ENCODE measurements at places on chromosomes 2 and 18.

DNA sequence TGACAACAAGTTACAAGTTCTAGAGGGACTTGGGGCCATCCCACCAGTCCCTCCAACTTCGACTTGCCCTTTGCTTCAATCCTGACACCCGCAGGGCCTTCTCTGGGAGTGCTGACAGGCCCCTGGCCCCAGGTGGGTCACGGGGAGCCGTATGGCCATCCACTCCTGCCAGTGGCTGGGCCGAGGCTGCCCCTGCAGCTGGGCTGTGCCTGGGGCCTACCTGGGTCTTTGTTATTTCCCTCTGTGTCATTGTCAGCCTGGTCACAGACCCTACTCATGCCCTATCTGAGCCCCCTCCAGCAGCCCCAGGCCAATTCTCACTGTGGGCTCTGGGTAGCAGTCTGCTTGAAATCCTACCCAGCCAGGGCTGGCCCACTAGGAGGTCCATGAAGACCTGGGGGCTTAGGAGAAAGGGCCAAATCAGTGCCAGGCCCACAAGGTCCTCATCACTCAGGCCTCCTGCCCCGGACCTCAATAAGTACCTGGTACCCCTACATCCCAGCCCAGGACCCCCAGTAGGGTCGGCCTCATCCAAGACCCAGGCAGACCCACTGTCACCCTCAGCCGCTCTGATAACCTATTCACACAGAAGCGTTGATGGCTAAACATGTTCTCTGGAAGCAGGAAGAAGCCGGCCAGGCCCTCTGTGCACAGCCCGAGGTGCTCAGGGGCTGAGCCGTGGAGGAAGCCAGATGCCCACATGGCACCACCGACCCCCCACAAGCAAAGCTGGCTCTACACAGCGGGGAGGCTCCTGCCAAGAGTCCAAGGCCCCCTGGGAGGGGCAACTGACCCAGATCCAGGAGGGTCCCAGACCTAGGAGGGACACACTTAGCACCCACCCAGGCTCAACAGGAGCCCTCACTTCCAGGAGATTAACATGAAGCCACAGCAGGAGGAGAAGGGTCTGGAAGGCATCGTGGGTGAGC is 57.7 kb downstream of the BIN1 start:
- DNase-seq = no peak

DNA sequence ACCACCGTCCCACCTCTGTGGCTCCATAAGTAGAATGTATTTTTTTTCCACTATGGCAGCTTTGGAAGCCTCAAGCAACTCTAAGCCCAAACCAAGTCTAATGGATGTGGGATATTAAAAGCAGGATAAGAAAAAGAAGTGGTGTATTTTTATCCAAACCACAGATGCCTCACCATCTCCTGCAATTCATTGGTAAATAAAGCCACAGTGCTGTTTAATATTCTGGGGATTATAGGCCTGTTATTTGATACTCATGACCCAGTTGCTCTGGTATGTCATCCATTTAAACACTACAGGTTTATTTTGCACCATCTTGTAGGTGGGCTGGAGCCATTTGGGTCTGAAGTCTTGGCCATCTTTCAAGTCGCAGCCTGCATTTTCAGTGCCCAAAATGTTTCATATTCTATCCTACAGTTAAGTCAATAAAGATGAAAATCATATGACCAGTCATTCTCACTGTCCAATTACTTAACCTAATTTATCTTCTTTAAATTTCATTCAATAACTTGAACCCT is 279.5 kb upstream of the EPHA4 start:
- DNase-seq = no peak

GRCh38 chr2:47664817-47665216 is 118.1 kb upstream of the MSH6 start:
- no peak for DNase-seq

DNA sequence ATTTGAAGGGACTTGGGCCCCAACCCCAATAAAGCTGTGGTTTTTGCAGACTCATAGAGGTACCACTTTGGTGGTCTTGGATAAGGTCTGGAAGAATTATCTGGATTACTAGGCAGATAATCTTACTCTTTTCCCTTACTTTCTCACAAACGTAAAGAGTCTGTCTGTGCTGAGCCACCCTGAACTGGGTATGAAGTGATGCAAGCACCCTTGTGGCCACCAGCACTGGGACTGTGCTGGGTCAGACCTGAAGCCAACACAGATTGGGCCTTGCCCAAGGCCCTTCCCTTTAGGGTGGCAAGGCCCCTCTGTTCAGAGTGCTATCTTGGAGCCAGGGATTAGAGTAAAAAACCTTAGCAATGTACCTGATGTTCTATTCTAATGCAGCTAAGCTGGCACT is 827.0 kb upstream of the RAB6C start:
- no peak for DNase-seq

GRCh38 chr2:108580050-108580449 is 45.8 kb downstream of the LIMS1 start:
- DNase-seq = no peak

DNA sequence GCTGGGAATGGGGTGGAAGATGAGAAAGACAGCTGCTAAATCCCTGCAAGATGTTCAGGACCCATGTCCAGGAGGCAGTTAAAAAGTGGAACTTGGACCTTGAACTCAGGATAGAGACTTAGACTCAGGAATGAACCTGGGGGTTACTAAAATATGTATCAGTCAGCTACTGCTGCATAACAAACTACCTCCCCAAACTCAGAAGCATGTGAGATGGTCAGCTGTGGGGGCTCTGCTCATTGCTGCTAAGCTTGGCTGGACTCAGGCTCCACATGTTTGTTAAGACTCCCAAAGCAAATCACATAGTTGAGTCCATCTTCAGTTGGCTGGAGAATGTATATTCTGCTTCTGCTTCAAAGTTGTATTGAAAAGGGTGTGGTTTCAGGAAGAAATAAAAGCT is 61.4 kb upstream of the COPS8 start:
- DNase-seq = no peak

GRCh38 chr2:43224571-43225092 is 1.8 kb downstream of the ZFP36L2 start:
- peak; percentile 8 for DNase-seq

DNA sequence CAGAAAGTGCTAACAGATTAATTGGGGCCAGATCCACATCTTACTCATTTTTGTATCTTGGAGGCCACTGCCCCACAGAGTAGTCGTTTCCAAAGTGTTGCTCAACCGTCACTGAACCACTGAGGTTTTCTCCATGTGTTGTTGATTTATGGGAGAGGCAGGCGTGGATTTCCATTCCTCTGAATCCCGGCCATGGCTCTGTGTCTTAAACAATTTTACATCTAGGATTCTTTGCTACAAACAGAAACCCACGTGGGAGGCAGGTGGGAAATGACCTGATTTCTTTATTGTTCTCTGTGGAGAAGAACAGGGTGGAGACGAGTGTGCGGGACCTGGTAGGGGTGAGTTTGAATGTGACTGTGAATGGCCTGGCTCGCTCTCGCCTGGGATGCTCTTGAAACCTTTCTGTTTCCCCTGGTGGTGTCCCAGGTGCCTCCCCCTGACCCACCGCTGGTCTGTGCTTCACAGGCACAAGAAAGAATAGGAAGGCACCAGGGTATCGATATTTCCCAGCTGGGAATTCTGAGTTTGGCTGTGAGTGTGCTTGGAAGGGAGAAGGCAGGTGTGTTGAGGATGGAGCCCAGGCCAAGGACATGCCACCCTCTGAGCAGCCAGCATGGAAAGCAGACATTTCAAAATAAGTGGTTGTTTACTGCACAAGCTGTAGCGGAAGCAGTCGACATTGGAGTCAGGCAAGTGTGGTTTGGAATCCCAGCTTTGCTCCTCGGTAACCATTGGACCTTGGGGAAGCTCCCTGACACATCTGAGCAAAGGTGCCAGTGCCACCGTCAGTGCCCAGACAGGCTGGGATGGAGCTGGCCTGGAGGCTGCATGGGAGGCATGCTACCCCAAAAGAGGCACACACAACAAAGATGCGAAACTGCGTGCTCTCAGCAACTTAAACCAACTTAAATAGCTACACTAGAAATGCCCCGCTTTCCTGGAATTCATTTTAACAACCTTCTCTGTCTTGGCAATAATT is 50.0 kb downstream of the LPIN1 start:
- DNase-seq = peak; percentile 60

- DNase-seq = no peak
These were observed 475.8 kb downstream of the STK39 start for GRCh38 chr2:167771628-167772027.

DNA sequence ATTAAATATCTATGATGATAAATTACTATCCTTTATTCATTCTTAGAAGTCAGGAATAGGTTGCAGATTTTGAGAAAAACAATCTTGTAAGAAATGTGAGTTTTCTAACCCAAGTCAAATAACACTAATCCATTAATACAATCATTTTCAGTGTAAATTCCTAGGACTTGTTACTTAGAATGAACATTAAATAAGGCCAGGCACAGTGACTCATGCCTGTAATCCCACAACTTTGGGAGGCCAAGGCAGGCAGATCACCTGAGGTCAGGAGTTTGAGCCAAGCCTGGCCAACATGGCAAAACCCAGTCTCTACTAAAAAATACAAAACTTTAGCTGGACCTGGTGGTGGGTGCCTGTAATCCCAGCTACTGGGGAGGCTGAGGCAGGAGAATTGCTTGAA is 45.8 kb upstream of the CDKL4 start:
- no peak for DNase-seq

DNA sequence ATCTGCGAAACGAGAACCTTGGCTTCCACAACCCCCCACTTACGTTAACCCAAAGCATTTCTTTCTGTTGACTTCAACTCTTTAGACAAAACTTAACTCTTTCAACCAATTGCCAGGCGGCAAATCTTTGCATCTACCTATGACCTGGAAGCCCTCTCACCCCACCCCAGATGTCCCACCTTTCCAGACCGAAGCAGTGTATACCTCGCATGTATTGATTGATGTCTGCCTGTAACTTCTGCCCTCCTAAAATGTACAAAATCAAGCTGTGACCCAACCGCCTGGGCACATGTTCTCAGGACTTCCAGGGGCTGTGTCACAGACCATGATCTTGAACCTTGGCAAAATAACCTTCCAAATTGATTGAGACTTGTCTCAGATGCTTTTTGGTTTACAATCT is 12.3 kb downstream of the AQP12B start:
- DNase-seq = no peak

DNA sequence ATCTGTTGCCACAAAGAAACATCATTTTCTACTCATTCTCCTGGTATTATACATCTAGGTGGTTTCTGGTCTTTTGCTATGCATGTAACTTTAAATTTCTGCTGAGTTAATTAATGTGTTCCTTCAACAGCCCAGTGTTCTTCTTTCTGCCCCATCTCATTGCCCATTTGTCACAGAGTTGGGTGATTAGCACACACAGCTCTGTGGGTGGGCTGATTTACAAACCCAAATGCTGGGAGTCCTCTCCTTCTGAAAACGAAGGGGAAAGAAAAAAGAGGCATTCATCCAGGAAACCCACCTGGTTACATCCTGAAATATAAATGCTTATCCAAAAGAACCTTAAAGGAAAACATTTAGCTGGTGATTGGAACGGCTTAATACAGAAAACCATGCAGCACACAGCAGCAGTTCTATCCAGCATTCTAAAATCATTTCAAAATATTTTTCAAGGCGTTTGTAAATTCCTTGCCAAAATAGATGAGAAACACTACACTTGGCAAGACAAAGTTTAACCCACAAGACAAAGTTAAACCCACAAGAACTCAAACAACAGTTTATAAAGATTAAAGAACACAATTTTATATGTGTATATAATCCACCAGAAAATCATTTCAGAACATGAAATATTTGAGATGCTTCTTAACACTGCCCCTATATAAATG is 177.9 kb downstream of the ANTXR1 start:
- no peak for DNase-seq
